ENCODE measurements at places on chromosomes 3 and 15. TPM values are rescaled to one million over a fixed set of nuclear protein-coding genes. Genes with fewer than 3 reads are reported as not detected.

- DNase-seq, result no peak
Measured at GRCh38 chr15:39462691-39463090, 118.2 kb upstream of the THBS1 start.

DNA sequence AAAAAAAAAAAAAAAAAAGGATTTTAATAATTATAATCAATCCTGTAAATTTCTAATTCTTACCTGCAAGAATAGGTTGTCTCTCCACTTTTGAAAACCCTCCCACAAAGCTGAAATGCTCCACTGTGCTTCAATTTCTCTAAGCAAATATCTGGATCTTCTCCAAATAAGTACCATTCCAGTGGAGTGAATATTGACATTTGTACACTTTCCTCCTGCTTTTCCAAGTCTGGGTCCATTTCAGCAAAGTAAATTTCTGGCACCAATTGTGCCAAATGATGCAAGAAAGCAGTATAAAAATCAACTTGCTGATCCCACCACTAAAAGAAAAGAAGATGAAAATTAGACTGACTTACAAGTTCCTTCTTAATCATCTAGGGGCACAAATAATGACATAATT, 19.9 kb downstream of the UBR1 start:
- no peak for DNase-seq

- DNase-seq, result no peak
Measured at GRCh38 chr15:35533130-35534110, 12.5 kb downstream of the DPH6 start.

The ARNT2 gene
- 6.9 TPM for total RNA-seq

The MORC1 gene
- total RNA-seq, result not detected

The ARGFX gene
- total RNA-seq, result not detected

Data from tongue (tissue), 3 donors.